ENCODE measurements at places on chromosomes 16 and 17.
A peak's percentile ranks its signal among the peaks of the same experiment; 100 is the strongest.

GRCh38 chr17:59619035-59619297, 729 bp upstream of the CLTC start:
- no peak for DNase-seq

DNA sequence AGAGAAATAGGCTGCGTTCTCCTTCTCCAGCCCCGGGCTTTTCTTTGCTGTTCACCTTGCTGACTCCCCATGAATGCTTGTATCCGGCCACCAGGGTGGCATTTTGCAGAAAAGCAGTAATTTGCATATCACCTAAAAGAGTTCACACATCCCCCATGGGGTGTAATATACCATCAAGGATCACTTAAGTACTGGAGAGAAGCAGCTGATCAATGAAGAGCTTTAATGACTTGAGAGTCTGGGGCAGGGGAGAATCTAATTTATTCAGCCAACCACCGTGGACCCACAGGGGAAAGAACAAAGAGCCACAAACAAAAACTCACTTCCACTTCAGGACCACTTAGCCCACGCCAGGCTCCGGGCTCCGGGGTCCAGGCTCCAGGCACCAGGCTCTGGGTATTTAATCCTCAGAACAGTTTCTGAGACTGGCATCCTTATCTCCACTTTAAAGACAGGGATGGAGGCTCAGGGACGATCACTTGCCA, 33.9 kb upstream of the SEC14L1 start:
- DNase-seq: no peak

DNA sequence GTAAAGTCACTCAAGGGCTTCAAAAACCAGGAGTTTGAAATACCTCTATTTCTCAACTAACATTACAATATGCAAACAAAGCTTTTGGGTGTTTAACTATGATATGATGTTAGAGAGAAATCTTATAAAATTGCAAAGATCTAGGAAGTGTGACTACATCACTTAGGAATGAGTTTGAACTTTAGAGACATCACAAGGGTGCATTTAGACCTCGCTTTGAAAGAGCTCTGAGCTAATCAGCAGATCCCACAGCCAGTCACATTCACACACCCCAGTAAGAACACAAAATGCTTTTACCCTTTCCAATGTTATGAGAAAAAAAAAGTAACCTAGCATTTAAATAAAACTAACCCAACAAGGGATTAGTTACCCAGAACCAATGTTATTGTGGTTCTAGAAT, 45.2 kb downstream of the HYDIN start:
- no peak for DNase-seq

- no peak for DNase-seq
Measured at GRCh38 chr16:57624806-57625500, 3.5 kb upstream of the ADGRG1 start.

- DNase-seq: no peak
Measured at GRCh38 chr16:80985611-80986010, 21.1 kb downstream of the CMC2 start.

DNA sequence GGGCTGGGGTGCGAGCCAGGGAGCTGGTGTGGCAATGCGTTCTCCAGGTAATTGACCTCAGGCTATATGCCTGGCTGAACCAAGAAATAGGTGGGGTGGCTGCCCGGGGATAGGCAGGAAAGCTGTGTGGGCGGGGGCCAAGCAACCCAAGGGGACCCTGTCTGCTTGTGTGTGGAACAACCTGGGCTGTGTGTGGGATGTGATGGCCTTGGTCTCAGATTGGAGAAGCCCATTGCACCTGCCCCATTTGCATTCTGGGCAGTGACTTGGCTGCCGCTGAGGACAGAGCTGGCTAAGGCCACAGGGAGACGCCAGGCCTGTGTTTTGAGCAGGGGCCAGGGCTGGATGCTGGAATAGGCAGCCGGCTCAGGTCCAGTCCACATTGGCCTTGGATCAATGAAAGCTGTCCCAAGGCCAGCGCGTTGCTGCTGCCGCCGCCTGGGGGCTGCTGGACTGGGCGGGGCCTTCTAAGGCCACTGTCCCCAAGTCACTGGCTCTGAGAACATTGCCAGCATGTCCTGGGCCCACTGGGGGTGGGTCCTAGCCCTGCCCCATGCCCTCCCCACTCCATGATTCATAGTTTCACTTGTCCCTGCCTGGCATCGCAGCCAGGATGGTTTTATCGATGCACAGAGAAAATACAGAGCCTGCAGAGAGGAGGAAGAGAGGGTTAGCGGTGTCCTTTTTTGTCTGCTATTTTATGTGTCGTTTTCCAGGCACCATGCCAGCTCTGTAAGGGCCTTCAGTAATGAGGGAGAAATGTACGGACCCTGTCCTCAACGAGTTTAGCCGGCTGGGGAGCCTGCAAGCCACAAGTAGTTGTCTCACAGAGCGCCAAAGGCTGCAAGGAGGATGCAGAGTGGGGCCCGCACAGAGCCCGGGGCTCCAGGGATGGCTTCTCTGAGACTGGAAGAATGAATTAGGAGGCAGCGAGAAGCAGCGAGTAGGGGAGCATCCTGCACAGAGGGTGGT, 43.9 kb downstream of the NKD1 start:
- DNase-seq: no peak

- DNase-seq: no peak
Measured at GRCh38 chr17:80696456-80696855, 151.8 kb downstream of the RPTOR start.

- no peak for DNase-seq
Measured at GRCh38 chr16:72621651-72622050, 426.3 kb downstream of the ZFHX3 start.

DNA sequence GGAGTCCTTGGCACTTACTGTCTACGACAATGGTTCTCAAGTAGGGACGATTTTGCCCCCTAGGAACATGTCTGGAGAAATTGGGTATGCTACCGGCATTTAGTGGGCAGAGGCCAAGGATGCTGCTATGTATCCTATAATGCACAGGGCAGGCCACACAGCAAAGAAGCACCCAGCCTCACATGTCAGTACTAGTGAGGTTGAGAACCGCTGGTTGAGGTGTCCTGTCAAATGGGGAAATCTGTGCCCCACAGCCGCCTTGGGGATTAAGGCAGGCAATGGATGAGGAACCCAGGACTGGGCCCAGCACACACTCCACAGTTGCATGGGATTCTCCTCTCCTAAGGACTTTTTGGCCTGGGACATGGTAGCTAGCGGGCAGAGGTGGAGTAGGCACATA, 86.7 kb upstream of the TOB1 start:
- no peak for DNase-seq

DNA sequence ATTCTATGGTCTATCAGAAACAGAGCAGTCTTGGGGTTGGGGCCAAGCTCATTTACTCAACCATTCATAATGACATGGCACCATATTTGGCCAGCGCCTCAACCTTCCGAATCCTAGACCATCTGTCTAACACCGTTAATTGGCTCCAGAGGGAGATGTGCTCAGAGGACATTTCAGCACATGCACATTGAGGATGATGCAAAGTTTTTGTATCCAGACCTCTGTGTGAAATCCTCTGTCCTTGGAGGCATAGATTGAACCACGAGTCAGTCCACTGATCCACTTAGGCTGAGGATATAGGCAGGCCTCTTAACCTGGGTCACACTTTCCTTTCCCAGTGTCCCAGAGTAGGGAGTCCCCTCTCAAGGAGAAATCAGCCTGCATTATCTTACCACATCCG, 85.5 kb downstream of the SHISA6 start:
- no peak for DNase-seq

GRCh38 chr17:30414486-30414885, 35.8 kb downstream of the CPD start:
- DNase-seq: no peak

GRCh38 chr16:28975158-28975599, 601 bp downstream of the SPNS1 start:
- no peak for DNase-seq

DNA sequence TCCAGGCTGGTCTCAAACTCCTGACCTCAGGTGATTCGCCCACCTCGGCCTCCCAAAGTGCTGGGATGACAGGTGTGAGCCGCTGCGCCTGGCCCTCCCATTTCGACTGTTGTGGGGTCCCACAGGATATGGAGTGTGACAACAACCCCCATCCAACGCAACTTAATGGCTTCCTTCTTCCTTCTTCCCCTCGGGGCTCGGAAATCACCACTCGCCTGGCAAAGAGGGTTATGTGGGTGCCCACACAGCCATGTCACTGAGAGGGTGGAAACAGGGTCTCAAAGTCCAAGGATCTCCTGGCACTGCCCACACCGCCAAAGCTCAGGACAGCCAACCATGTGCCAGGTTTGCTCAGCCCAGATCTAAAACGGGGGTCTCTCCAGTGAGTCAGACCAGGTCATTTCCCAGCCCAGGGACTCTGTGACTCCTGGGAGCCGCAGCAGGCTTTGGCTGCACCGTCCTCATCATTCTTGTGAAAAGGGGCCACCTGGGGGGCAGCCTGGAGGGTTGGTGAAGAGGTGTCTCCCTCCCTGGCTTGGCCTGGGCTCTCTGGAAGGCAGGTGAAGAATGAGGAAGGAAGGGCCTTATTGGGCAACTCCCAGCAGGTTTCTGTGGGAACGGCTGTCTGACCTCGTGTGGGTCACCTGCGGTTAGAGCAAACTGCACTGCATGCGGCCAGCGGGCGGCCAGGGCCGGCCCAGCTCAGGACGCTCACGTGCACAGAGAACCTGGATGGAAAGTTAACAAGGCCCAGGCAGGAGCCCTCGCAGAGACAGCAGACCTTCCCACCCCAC, 25.3 kb upstream of the LITAF start:
- DNase-seq: no peak

DNA sequence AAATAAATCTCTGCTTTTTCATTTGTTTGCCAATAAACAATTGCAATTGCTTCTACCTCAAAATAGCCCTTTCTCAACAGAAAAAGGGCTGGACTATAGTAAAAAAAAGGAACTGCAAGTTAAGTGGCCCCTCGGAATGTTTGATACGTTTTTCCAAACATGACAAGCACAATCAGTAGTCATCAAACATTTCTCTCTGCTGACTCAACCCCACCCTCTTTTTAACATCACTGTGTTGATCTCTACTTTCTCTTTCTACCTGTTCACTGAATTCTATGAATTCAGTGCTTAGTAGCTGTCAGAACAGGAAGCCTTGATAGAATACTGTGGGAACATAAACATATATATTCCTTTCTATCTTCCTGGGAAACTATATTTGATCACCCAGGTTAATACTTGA, 116.5 kb upstream of the AXIN2 start:
- DNase-seq: no peak

GRCh38 chr16:64092271-64092670, 1029.6 kb downstream of the CDH11 start:
- DNase-seq: no peak

DNA sequence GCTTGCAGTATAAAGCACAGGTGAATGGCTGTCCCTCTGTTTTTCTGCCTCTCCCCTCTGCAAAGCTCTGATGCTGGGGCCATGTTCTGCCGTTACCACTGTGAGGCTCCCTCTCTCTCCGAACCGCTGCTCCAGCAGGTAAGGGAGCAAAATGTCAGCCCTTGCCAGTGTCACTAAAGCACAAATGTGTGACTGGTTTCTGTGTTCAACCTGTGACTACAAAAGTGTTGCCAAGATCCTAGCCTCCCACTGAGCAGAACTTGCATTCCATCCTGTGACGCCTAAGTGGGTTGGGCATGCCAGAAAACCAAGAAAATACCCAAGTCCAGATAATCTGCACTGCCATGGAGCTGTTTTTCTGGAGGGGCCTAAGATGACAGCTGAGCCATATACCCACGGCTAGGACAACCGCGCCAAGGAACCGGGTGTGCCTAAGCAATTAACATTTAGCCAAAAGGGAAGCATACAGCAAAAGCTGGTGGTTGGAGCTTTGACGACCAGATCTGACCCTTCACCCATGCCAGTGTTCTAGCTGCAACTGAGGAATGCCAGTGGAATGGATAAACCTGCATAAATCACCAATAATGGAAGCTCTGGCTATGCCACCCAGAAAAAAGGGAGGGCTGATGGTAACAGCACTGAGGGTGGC, 35.0 kb downstream of the PSME3IP1 start:
- no peak for DNase-seq

DNA sequence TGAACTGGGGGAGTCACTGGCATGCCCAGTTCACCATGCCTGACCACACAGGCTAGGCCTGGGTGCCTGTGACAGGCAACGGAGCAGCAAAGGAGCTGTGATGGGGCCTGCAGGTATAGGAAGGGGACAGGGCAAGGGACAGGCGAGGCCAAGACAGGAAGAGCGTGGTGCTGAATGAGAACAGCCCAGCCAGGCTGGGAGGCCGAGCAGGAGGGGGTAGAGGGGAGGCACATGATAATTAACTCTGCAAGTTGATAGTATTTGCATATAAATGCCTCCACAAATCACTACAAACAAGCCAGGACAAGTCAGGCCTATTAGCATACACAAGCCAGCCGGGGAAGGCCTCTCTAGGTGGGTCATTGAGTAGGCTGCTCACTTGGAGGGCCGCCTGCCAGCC, 7.8 kb downstream of the ZFHX3 start:
- peak; percentile 94 for DNase-seq

- DNase-seq: peak; percentile 49
Measured at GRCh38 chr17:76793775-76794174, 55.9 kb downstream of the MFSD11 start.

DNA sequence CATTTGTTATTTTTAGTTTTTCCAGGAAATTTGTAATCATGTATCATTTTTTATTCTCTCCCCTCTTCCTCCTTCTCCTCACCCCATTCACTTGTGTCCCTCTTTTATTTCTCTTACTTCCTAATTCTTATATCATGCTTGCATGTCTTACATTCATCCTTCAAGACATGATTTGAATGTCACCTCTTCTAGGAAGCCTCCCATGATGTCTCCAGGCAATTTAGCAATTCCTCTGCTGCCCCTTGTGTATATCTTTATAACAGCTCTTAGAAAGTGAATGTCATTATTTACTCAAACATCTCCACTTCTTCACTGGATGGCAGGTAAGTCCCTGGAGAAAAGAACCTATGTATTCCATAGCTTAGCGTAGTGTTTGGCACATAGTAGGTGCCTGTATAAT, 7.8 kb downstream of the HNF1B start:
- DNase-seq: no peak

DNA sequence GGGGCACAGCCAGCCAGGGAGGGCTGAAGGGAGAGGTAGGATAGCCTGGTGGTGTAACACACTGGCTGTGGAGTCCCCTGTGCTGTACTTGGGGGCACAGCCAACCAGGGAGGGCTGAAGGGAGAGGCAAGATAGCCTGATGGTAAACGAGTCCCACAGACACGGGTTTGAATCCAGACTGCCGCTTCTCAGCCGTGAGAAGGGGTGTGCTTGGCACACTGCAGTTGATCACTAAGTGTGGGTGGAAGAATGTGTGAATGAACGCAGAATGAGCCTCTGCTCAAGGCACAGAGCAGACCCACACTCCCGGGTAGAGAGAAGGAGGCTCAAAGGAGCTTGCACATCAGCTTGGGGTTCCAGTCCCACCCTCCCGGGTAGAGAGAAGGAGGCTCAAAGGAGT, 71.4 kb downstream of the TIMM22 start:
- no peak for DNase-seq

- no peak for DNase-seq
Measured at GRCh38 chr17:56076980-56077379, 76.3 kb upstream of the ANKFN1 start.

GRCh38 chr16:82995924-82996441, 369.2 kb downstream of the CDH13 start:
- DNase-seq: no peak

DNA sequence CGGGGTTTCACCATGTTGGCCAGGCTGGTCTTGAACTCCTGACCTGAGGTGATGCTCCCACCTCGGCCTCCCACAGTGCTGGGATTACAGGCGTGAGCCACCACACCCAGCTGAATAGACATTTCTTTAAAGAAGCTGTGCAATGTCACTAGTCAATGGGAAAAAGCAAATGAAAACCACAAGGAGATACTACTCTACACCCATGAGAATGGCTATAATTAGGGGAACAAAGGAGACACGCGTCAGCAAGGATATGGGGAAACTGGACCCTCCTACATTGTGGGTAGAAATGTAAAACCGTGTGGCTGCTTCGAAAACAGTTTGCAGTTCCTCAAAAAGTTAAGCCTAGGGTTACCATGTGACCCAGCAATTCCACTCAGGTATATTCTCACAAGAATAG, 103.4 kb downstream of the VPS53 start:
- DNase-seq: no peak
